Stimulated activated naive CD4-positive, alpha-beta T cell (primary cell): ENCODE measurements at places on chromosomes 3 and 15.

DNA sequence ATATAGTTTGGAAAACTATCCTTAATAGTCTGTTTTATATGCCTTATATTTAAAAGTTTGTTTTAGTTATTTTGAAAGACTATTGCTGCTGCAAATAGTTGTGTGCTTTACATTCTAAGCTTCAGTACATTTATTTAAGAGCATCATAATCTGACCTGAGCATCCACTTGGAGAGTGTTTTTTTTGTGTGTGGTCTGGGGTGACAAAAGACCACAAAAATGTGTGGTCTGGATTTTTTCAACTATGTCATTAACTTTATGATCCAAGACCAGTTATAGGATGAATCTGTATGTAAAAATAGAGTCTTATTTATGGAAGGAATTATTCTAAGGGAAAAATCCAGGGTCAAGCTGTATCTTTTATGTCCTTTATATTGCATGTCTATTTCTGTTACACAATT, 77.4 kb downstream of the SLTM start:
- no peak for DNase-seq

- no peak for DNase-seq
Measured at GRCh38 chr15:41506796-41507341, 6.8 kb downstream of the LTK start.

GRCh38 chr15:101813803-101814534, 2.0 kb downstream of the OR4F15 start:
- no peak for DNase-seq

DNA sequence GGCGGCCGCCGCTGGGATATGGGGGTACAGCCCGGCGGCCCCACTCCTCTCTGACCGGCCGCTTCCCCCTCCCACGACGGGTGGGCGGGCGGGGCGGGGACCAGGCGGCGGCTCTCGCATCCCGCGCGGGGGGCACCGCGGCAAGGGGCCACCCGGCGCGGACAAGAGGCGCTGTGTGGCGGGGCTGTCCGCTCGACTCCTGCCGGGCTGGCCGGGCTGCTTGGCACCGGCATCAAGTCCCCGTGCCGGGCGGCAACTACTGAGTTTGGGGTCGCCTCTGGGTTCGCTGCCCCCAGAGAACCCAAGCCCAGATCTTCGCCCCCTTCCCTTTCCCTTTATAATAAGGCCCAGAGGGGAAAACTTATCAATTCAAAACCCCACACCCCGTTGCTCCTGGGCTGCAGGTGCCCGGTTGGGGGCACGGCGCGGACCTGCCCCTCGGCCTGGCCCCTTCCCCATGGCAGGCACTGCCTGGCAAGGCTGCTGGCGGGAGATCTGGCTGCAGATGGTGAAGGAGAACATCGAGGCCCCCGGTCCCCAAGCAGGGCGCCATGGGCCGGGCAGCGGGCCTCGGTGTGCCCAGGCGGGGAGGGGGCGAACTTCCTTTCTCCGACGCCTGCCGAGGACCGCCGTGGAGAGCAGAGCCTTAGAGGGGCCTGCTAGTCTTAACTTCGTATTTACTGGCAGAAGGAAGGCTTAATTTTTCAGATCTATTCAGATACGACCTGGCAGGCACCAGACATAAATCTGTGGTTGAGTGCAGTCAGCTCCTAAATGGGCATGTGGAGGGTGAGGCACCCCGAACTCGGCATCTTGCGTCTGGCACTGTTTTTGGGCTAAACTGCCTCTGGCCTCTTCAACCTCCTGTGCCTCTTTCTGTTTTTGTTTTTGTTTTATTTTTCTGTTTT, 911 bp downstream of the APBA2 start:
- DNase-seq: no peak

DNA sequence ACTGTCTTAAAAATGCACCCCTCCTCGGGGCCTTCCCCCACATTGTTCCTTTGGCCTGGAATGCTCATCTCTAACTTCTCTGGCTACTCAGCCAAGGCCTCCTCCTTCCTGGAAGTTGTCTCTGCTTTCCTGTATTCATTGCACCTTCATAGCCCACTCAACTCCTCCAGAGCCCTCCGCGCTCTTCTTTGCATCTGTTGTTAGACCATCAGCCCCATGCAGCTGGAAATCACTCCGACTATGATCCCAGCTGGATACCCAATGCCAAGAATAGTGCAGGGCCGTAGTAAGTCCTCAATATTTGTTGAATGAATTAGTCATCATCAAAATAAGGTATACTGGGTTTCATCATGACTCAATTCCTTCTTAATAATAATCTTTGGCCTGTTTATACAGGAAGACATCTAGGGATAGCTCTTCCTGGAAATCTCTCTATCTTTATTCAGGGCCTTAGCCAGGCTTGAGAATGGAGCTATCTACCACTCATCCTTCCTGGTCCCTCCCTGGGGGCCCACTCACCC, 112.7 kb downstream of the SYNPR start:
- no peak for DNase-seq

DNA sequence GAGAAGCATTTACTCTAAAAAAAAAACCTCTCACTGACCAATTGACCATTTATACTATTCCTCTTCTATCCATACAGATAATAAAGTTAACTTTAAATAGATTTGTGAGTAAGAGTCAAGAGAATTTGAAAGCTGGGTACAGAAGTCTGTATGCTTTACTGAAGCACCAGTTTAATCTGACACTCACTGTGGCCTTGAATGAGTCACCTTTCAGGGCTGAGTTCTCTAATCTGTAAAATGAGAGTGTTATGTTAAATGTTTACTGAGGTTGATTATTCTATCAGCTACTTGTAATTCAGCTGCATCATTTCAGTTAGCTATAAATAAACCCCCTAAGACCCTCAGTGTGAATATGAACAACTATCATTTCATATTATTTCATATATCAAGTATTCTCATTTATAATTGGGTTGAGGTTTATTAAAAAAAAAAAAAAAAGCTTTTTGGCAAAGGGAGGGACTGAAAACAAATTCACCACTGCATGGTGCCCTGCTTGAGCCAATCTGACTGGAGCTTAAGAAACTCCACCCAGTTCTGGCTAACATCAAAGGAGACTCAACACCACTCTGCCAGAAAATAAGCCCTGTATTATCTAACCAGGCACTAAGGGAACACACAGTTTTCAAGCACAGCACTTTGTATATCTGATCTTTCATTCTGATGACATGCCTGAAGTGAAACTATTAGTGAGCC, 2.8 kb downstream of the MAP4 start:
- DNase-seq: no peak

DNA sequence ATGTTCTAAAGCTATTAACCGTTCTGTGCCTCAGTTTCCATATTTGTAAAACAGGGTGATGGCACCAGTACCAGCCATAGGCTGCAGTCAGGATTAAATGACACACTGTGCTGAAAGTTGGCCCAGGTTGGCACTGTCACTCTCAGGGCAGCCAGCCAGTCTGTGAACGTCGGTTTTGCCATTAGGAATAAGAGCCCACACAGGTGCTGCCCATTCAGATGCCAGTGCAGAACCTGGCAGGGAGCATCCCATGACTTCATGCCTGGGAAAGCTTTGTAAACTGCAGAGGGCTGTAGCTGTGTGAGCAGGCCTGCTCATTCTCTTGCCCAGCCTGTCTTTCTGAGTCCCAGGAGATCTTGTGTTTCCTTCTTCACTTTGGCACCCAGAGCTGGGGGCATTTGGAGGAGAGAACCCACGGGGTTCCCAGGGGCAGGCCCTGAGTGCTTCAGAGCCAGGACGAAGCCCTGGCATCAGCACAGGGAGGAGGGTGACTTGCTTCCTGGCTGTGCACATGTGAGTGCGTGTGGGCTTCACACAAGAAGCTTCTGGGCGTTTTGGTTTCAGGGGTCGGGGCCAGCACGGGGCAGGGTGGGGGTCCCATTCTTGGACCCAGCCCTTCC, 46.9 kb downstream of the ZNF710 start:
- DNase-seq: no peak

GRCh38 chr3:194329583-194329965, 21.6 kb downstream of the CPN2 start:
- no peak for DNase-seq

GRCh38 chr15:94239474-94239873, 8.1 kb downstream of the MCTP2 start:
- DNase-seq: no peak

- DNase-seq: no peak
Measured at GRCh38 chr3:178434206-178434805, 101.9 kb upstream of the KCNMB2 start.

DNA sequence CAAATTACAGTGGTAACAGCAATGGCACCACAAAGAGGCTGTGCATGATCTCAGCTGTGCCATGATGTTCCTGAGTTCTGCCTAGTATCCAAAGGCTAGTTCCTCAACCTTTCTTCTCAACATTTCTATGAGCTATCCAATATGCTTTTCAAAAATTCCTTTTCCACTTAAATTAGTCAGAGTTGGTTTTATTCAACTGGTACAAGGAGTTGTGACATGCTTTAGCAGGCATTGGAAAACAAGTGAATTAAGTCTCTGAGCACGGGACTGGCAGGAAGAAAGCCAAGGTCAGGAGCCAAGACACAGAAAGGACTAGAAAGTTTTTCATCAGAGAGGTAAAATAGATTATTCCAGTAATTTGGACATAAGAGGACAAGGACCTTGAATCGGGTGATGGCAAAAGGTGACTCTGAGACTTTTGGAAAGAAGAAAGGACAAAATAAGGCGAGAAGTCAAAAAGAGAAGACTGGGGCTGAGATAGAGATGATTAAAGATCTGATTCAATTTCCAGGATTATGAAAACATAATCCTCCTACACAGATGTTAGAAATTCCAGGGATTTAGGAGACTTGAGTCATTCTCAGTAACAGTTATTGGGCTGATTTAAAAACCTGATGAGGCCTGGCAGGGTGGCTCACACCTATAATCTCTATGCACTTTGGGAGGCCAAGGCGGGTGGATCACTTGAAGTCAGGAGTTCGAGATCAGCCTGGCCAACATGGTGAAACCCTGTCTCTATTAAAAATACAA, 36.1 kb downstream of the PBRM1 start:
- DNase-seq: no peak

DNA sequence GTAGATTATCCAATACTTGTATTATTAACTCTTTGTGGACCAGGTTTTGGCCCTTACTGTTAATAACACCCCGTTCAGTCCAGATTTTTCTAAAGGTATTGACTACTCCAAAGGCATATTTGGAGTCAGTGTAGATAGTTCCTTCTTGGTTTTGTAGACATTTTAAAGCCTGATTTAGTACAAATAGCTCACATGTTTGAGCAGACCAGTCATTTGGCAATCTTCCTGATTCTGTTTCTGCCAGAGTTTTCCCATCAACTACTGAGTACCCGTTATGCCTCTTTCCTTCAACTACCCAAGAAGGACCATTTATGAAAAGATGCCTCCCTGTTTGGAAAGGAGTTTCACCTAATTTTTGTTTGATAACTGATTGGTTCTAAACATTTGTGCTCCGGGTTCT, 82.0 kb downstream of the CHCHD4 start:
- no peak for DNase-seq

DNA sequence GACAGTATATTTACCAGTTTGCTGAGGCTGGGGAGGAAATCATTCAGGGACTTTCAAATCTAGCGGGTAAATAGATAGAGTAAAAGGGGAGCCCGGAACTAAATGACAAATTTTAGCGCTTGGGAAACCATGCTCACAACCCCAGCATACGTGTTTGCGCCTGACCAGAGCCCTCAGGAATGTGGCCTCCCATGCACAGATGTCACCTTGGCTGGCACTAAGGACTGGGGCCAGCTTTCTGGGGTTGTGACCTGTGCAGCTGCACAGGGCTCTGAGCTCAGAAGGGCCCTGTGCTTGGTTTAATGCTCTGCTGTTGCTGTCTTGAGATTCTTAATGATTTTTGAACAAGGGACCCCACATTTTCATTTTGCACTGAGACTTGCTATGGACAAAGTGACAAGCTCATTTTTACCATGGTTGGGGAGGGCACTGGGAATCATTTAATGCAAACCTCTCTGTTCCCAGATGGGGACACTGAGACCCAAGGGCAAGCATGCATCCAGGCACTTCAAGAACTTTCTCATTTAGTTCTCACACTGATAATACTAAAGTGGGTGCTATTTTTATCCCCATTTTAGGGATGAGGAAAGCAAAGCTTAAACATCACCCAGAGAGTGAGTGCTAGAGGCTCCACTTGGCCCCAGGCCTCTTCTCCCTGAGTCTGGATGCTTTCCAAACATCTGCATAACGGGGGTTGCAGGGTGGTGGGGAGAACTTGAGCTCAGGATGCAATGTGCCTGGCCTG, 44.1 kb upstream of the FAM107A start:
- no peak for DNase-seq

DNA sequence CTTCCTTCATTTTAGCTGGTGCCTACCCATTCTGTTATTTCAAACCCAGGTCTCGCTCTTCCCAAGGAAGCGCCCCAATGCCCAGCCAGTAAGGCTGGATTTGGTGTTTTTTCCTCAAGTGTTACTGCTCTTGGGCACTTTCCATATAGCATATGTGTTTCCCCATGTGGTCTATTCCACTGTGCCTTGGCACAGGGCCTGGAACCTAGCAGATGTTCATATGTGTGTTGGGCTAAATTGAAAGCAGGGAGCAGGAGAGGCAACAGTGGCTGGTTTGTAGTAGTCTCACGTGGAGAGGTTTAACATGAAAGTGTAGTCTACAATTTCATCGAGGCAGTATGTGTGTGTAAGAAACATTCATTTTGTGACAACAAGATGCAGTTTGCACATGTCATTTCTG, 48.2 kb upstream of the TEX264 start:
- no peak for DNase-seq

GRCh38 chr3:46460051-46460450, 4.7 kb downstream of the LTF start:
- no peak for DNase-seq

GRCh38 chr15:72319360-72319984, 485 bp downstream of the CELF6 start:
- DNase-seq: peak; percentile 29
